Substantia nigra (tissue), 51 donors: ENCODE measurements at places on chromosomes 12 and 14.

- DNase-seq, result no peak
Measured at GRCh38 chr14:70838076-70838475, 28.8 kb upstream of the MAP3K9 start.

DNA sequence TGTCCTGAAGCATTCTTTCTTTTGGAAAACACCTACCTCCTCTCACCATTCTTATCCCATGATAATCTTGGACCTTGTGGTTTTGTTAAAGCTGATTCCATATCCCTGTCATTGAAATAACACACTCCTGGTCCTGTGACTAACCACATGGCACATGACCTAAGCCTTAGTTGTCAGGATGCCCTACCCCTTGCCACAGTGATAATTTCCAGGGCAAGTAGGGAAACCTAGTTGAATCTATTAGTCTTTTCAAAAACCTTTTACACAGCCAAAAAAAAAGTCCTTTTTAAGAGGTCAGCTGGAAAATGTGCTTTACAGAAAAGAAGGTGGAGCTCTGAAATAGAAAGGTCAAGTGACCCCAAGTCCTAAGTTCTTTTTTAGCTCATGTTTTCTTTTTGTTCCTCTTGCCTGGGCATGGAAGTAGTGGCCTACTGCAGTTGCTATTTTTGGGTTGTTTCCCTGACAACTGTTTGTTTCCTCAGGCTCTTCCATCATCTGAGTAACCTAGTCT is 608.4 kb downstream of the LRFN5 start:
- no peak for DNase-seq

DNA sequence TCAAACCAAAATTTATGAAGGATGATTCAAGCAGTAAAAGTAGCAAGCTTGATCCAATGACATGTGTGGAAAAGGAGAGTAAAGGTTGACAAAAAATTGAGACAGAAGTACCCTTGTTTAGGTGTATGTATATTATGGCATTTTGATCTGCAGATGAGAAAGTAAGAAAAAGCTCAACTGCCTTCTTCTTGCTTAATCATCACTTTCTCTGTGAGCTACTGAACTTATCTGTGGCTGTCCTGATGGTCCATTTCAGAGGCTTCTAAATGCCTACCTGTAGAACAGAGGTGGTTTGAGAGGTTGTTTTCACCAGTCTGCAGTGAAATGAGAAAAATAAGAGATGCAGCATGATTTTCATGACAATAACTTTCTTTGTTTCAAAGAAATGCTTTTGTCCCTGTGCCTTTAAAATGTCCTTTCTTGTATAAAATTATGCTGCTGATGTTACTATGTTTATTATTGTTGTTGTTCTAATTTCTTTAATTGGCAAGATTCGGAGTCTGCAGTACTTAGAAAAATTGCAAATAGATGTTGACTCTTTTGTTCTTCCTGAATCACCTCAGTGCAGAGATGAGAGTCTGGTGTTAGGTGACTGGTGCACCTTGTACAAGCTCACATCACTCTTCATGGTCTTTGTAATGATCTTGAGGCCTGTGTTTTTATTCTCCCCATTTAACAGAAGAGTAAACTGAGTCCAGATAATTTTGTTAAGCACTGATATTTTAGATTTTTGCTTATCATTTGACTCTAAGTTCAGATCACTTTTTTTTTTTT is 821.9 kb downstream of the VRK1 start:
- DNase-seq, result no peak

GRCh38 chr12:132114667-132115066 is 29.5 kb downstream of the DDX51 start:
- DNase-seq, result no peak

GRCh38 chr14:71117839-71118743 is 210.8 kb downstream of the PCNX1 start:
- DNase-seq, result no peak

DNA sequence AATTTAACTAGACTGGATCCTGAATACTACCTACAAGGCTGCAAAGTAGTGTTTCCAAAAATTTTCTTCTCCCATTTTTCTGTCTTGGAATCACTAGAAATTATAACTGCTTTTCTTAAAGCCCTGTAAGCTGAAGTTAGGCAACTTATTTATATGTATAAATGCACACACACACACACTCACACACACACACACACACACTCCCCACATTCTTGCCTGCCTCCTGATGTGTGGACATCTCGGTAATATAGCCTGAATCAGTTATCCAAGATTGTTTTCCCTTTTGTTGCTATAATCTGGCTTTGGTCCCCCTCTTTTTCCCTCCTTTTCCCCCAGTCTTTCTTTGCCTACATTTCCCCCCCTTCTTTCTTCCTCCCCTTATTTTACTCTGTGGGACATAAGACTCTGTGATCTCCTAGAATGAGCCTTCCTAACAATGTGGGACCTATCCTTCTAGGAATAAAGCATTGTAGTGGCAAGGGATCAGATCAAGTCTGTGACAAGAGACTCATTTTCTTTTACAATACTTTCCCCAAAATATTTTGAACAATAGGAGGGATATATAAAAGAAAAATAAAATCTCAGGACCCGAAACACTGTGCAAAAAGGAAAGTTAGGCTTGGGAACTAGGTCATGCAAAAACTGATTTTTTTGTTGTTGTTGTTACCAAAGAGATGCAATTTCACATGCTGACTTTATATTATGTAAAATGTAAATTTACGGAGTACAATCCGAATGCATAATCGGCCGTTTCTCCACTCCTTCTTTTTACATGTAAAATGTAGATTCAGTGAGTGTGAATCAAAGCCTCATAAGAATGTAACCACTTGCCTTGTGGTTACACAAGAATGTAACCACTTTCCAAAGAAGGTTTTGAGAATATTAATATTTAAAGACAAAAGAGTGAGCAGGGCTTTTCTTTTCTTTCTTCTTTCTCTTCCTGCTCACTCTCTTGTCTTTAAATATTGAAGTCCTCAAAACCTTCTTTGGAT is 26.3 kb upstream of the CD69 start:
- no peak for DNase-seq

- no peak for DNase-seq
Measured at GRCh38 chr12:60981473-60981872, 1278.7 kb upstream of the USP15 start.

DNA sequence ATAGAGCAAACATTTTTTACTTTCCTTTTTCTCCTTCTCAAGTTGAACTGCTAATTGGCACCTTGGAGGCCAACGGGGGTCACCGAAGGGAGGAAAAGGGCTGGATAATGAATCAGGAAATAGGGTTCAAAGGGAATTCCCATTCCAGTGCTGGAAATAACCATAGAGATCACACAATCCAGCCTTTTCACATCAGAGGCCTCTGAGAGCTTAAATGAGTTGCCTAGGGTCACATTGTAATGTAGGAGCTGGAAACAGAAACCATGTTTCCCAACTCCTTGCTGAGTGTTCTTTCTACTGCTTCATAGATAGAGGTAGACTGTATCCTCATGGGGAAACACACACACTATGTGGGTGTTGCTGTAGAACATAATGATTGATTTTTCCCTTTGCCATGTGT is 60.6 kb upstream of the DDHD1 start:
- DNase-seq, result no peak

GRCh38 chr12:47545938-47546609 is 159.8 kb downstream of the RPAP3 start:
- no peak for DNase-seq

DNA sequence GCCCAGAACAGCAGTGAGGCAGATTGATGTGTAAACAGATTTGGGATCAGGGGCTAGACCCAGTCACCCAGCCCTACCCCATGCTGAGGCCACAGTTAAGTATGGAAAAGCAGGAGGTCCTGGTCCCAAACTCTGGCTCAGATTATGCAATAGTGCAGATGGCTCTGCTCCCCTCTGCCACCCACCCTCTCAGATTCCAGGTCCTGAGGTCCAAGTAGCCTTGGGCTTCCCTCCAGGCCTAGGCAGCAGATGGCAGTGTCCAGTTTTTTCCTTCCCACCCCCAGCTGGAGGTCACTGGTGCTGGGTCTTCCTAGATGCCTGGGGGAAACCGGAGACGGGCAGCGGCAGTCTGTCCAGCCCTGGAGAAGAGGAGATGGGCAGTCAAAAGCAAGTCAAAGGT is 2.8 kb upstream of the DHH start:
- no peak for DNase-seq

GRCh38 chr12:94433744-94434143 is 25.9 kb downstream of the CEP83 start:
- no peak for DNase-seq

- no peak for DNase-seq
Measured at GRCh38 chr14:24079491-24080141, 8.3 kb downstream of the CPNE6 start.

DNA sequence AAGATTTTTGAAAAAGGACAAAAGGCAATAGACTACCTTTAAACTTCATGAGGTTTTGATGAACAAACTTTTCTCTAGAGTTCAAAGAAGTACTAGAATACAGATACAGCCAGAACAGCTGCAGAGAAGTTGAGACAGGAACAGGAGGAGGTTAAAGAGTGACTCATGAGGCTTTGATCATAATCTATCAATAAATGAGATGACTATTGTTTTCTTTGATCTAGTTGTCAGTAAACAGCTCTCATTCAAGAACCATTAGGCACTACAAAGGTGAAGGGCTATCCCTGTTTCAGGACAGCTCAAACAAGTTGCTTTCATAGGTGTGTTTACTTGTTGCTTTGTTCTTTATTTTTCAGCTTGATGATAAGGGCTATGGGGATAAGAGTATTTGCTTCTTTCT is 2.4 kb downstream of the WASHC3 start:
- DNase-seq, result no peak

DNA sequence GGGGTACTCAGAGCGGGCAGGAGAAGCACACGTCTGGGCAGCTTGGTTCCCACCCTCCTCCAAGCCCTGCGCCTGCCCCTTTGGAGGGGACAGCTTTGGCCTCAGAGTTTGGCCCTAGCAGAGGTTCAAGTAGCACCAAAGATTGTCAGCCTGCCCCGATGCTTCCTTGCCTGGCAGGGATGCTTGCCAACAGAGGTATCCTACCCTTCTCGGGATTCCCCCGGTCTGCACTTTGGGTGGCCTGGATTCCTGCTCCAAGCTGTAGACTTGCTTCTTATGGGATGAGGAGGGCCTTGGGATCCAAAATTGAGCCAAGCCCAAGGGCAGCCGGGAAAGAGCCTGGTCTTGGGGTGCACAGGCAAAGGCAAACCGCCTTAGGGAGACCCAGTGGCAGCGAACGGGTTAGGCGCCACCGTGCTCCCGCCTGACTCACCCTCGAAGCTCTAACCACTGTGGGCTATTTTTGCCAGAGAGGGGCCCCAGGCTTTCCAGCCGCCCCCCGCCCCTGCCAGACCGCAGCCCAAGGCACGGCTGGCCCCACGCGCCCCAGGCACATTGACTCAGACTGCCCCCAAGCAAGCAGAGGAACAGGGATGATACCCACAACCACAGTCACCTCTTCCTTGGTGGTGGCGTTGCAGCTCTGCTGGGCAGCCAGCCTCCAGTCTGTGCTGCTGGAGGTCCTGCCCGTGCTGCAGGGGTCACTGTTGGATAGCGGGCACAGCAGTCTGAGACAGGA is 847 bp upstream of the WNT10B start:
- no peak for DNase-seq
